ENCODE measurements at places on chromosomes 16 and 17.

DNA sequence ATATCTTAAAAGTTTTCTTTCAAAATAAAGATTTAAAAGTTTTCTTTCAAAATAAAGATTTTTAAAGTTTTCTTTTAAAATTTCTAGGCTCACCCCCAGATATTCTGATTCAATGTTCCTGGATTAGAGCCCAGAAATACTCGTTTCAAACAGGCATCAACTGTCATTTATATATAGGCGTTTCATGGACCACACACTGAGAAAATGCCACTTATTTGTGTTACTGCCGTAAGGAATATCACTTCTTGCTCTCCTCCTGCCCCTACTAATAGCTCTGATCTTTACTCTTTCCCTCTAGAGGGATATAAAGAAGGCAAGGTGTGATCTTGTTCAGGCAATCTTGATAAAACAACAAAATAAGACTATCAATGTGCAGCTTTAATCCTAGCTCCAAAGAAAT is 1324.1 kb downstream of the CDH8 start:
- DNase-seq, result no peak

DNA sequence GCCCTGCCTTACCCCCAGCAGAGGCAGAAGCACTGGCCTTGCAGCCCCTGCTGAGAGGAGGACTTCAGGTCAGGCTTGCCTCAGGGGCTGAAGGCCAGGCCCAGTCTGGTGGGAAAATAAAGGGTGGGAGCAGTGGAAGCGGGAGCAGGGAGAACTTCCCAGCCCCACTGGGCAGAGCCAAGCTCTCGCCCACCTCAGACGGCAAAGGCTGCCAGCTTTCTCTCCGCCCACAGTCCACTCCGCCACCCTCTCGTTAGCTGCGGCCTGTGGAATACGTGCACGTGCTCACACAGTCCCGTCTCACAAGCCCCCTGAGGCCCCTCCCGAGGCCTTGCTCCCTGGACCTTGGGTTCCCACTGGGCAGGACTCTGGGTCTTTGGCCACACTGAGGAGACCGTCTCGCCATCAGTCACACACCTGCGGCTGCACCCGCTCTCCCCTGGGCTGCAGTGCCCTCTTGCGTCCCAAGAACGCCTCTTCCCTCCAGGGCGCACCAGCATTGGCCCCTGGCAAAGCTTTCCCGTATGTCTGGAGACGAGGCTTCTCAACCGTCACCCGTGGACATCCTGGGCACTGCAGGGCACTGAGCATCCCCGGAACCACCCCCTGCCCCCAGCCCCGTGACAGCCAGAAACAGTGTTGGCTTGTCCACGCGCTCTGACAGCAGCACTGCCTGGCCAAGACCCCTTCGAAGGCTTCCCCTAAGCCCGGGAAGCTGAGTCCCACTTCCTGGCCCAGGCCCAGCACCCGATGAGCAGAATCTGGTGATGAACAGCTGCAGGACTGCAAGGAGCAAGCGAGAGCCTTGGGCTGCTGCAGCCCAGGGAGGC is 8.3 kb downstream of the MRPL28 start:
- peak; percentile 81 for DNase-seq

- DNase-seq, result no peak
Observed at GRCh38 chr16:66689282-66689681, 7.3 kb downstream of the CMTM4 start.

DNA sequence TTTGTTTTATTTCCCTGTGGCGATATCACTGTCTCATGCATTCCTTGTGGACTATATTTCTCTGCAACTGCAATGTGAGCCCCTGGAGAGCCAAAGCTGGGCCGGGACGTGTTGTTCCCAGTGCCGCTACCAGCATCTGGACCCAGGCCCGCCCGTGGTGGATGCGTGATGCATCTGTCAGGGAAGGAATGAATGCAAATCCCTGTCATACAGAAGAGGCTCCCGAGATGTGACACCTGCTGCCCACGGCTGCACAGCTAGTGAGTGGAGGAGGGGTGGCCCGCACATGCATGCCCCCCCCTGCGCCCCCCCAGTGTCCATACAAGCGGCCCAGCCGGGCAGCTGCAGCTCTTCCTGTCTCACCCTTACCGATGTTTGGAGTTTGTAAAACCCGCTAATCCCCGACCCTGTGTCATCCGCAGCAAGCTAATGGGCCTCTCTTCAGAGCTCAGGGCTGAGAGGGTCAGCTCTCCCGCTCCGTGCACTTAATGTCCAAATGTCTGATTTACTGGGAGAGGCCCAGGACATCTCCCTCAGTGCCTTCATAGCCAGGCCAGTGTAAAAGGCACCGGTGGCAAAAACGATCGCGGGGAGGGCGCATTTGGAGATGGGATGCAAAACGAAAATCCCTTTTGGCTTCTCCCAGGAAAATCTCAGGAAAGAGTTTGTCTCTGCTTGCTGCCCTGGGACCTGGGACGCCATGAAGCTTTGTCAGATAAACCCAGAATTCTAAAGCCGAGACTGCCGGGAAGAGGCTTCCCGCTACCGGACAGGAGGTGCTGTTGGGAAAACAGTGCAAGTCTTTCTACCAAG is 91.8 kb downstream of the FOXL1 start:
- DNase-seq, result no peak

DNA sequence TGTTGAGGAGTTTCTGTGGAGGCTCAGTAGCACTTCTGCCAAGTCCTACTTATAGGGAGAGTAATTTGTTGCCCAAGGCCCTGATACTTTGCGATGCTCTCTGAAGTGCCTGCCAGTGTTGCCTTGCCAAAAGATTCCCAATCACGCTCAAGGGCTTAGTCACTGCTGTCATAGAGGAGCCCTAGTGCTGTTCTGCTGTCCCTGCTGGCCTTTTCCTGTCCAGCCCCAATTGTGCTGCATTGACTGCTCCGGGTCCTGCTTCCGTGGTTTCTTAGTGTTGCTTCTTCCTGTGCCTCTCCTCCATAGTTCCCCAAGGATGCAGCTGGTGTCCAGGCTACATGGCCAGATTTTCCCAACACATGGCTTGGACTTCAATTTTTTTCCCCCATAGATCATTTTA is 13.9 kb downstream of the NUP93 start:
- DNase-seq, result no peak

DNA sequence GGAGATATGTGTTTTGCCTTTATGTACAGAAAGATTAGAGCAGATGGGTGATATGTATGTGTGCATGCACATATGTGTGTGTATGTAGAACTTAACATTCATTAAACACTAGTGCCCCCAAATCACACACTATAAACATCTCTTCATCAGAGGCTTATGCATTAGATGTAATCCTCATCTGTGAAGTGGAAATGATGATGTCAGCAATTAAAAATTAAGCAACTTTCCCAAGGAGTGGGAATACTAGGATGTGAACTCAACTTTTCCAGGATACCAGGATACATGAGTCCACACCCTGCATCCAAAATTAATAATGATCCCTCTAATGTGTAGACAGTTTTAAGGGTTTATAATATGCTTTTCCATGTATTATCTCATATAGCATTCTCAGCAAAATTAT is 127.7 kb upstream of the ADAMTS18 start:
- DNase-seq, result no peak

DNA sequence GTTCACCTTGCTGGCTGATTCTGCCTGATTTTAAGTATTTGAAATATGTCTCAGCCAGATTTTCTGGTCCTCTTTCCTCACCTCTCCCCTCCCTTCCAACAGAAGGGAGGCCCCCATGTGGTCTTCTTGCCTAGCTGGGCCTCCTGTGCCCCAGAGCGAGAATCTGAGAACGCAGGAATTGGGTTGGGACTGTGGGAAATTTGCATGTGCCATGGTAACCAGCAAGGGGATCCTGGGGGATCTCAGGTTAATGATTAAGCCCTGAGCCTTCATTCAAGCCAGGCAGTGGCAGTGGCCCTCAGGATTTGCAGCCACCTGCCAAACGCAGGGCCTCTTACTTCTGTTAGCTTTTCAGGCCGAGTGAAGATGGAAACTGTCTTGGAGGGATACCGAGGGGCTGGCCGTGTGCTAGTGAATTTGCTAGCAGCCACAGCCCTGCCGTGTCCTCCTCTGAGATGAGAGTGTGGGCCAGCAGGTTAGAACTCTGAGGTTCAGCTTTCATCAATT is 40.2 kb downstream of the KSR1 start:
- DNase-seq, result no peak

- no peak for DNase-seq
Observed at GRCh38 chr17:13925579-13925978, 143.7 kb upstream of the COX10 start.

DNA sequence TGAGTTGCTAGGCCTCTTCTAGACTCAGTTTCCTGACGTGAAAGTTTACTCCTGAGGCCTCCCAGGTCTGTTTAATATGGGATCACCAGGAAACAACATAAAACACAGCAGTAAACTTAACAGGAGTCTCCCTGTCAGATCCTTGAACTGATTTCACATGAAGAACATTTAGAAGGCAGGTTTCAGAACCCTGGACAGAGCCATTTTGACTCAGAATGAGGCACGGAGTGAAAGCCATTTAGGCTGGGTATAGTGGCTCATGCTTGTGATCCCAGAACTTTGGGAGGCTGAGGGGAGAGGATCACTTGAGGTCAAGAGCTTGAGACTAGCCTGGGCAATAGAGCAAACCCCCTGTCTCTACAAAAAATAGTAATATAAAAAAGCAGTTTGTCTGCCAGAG is 289.1 kb downstream of the CA10 start:
- no peak for DNase-seq

GRCh38 chr16:68768771-68769170 is 31.7 kb downstream of the CDH1 start:
- no peak for DNase-seq

DNA sequence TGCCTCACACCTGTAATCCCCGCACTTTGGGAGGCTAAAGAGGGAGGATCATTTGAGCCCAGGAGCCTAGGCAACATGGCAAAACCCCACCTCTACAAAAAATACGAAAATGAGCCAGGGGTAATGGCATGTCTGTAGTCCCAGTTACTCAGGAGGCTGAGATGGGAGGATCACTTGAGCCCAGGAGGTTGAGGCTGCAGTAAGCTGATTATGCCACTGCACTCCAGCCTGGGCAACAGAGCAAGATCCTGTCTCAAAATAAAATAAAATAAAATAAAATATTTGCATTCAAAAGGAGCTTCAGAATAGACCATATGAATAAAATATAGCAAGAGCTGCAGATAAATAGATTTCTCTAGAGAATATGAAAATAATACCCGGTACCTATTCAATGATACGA is 71.5 kb upstream of the ATF7IP2 start:
- no peak for DNase-seq

DNA sequence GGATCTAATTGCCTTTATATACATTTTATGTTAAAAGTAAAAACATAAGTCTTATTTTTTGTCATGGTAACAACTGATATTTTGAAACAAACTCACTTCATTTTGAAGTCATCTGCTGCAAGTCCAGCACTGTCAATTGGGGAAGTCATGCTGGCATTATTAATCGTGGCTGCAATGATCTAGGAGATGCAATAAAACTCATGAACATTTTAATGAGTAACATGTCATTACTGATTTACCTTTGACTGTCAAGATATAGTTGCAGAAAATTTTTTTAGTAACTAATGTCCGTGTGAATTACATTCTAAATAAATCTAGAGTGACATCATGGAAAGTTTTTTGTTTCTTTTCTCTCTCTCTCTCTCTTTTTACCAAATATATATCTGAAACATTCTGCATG is 17.3 kb upstream of the KRT24 start:
- no peak for DNase-seq

DNA sequence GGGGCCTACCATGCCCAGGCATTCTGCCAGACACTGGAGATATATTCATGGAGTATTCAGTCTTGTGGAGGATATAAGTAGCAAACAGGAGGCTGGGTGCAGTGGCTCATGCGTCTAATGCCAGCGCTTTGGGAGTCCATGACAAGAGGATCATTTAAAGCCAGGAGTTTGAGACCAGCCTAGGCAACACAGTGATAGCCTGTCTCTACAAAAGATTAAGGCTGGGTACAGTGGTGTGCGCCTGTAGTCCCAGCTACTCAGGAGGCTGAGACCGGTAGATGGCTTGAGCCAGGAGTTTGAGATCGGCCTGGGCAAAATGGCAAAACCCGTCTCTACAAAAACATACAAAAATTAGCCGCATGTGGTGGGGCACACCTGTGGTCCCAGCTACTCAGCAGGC is 37.7 kb upstream of the CDH3 start:
- no peak for DNase-seq

GRCh38 chr16:85481206-85481605 is 131.9 kb upstream of the GSE1 start:
- no peak for DNase-seq

DNA sequence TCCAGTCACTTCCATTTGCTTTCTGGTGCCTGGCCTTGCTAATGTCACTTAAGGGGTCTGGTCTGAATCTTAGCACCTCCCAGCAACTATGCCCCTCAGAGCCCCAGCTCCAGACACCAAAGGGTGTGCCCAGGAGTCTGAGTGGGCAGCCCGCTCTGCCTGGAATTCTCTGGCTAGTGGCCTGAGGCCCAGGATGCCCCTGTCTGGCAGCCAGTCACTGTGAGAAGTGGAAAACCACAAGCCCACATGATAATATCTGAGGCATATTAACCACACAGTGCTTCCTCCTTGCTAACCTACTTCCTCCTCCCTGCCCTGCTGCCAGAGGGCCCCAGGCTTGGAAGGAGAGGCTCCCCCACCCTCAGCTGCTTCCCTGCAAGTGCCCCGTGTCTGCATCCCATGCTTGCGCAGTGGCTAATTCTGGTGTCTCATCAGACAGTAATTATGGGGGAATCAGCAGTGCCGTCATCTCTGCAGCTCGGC is 14.0 kb downstream of the SRCIN1 start:
- DNase-seq, result no peak

DNA sequence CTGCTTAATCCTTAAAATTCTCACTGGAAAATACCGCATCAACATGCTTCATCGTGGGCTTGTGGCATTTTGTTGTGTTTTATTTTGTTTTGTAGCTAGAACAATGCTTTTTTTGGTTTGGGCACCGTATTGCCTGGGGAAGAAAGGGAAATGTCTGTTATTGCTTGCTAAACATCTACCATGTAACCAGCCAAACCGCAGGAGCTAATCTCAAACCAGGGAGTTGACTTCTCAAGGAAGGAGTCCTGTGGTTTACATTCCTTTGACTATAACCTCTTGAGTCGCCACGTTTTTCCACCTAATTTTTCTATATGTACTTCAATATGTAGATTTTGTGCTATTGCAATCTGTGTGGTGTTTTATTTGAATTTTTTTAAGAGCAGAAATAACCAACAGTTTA is 593.5 kb upstream of the SOX9 start:
- no peak for DNase-seq

GRCh38 chr16:85789773-85790172 is 9.6 kb downstream of the EMC8 start:
- no peak for DNase-seq

DNA sequence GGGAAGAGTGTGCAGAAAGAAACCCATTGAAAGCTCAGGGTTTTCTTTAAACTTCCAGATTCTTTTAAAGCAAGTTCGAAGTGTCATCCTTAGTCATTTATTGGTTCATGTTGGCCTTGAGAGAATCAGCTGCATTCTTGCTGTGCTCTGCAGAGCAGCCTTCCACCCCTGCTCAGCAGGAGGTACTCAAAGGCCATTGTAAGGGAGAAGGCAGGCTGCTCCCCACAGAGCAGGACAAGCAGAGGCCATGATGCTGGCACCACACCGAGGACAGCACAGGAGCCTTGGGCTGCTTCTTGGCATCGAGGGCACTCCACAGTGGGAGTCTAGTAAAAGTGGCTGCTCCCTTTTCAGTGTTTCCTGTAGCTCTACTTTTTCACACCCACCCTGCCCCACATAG is 29.6 kb downstream of the NMT1 start:
- no peak for DNase-seq

- no peak for DNase-seq
Observed at GRCh38 chr17:7806587-7806986, 27.4 kb upstream of the KDM6B start.

GRCh38 chr17:29764748-29765147 is 142.0 kb upstream of the CORO6 start:
- no peak for DNase-seq

All from NCI-H1092 treated with DMSO at 0.1 percent for 48 hours (cell line).